ENCODE measurements at places on chromosomes 7 and 10.

DNA sequence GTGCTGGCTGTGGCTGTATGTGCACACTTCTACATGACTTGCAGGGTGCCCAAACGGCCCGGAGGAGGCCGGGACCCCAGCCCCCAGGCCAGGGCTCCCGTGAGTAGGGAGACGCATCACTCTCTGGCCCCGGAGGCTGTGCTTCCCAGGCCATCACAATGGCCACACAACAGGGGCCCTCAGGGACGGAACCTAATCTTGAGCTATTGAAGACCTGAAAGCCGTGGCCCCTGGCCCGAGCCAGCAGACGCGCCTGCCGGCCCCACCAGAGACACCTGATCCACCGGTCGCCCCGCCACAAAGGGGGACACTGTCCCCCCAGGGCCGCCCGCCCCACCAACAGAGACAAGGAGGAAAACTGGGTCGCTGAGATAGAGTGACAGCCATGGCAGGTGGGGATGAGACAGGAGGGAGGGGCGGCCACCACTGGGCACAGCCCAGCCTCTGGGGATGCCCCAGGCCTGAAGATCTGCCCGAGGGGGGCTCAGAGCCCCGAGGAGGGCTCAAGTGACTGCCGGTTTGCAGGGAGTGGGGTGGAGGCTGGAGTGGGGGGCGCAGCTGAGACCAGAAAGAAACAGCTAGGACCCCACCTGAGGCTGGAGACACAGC is 10.2 kb upstream of the LFNG start:
- DNase-seq: no peak

- no peak for DNase-seq
Measured at GRCh38 chr10:5509691-5510090, 10.3 kb upstream of the CALML5 start.

DNA sequence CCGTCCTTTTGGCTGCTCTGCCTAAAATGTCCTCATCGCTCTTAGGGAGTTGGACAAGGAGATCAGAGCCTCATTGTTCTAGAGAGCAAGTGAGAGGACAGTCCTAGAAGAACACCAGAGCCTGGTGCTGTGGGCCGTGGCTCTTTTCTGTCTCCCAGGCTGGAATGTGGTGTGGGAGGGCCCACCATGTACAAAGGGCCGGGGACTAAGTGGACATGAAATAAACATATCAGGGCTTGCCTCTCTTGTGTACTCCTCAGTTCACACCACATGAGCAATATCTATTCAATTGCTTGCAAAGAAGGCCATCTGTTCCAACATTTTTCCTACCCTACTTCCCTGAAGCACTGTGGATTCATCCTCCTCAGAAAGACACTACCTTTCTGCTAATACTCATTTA is 510.4 kb downstream of the SUGCT start:
- DNase-seq: no peak

- no peak for DNase-seq
Measured at GRCh38 chr7:50646069-50646468, 80.9 kb upstream of the DDC start.

- no peak for DNase-seq
Measured at GRCh38 chr7:7135074-7135473, 47.3 kb upstream of the C1GALT1 start.

- DNase-seq: no peak
Measured at GRCh38 chr7:79930604-79931003, 204.0 kb upstream of the GNAI1 start.

DNA sequence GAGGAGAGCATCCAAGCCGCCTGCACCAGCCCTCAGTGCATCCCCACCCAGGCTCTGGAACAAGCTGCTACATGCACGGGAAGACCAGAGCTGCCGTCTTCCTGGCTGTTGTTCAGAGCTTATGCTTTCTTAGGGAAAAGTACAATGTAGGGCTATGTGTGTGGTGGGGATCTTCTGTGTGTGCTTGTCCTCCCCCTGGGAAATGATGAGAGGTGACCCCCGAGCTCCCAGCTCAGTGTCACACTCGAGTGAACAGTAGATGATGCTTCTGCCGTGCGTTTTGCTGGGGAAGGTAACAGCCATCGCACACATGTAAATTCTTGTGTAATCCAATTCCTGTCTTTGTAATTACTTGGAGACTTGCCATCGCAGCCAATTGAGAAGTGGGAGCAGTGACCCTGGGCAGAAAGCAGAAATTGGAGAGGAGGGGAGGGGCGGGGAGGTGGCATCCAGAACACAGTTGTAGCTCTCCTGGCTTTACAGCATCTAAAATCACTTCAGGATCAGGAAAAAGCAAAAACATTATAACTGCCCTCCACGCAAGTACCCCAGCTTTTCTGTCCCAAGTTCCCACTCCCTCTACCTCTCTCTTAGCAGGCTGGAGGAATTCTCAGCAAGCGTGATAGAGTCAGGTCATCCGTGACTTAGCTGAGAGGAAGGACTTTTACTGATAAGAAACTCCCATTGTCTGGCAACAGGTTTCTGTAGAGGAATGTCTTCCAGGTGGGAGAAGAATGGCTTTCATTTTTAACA is 149.6 kb downstream of the TCF7L2 start:
- DNase-seq: no peak

- DNase-seq: no peak
Measured at GRCh38 chr7:135277161-135277560, 43.5 kb downstream of the STRA8 start.

DNA sequence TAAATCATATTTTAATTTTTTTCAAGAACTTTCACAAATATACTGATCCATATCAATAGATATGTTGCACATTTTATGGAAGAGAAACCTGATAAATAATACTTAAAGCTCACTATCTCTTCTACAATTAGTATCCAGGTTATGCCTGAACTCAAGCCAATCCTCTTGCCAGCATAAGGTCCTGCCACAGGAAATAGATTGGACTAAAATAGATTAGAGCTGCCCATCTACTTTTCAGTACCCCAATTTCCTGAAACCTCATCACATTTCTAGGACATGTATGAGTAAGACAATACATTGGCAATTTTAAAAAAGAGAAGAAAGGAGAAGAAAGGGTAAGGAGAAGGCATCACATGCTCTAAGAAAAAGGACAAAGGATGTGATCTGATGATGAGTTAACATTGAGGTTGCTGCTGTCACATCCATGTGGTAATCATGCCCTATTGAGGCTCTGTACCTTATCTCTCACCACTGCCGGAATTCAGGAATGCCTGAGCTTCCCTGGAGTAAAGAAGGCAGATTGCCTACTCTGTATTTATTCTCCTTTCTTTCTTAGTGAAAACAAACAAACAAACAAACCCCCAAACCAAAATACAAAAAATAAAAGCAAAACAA is 199.7 kb downstream of the ANK3 start:
- no peak for DNase-seq

GRCh38 chr7:16656141-16656540 is 10.2 kb downstream of the BZW2 start:
- DNase-seq: no peak

DNA sequence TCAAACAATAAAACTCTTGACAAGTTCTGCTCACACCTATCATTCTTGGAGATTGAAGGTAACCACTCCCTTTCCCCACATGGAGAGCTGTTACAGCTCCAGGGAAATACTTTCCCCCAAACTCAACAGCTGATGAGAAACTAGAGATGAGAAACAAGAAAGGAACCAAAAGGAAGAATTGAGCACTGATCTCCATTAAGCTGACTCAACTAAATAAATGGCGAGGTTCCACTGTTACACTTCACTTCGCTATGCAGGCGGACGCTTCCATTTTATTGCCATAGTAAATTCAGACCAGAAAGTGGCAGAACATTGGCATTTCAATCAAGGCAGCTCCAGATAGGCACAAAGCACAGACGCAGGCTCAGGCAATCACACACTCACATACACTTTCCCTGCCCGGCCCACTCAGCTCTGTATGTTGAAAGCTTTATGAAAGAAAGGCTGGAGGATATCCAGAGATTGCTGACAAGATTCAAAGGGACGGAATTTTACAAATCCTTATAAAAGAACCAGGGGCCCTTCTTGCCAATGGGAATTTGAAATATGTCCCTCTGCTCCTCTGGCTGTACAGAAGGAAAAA is 11.5 kb upstream of the YAE1 start:
- DNase-seq: no peak

- DNase-seq: no peak
Measured at GRCh38 chr7:28986028-28986764, 28.1 kb upstream of the TRIL start.

- DNase-seq: no peak
Measured at GRCh38 chr7:132650498-132650897, 74.2 kb upstream of the PLXNA4 start.

- no peak for DNase-seq
Measured at GRCh38 chr7:20927976-20928375, 141.3 kb upstream of the SP8 start.

GRCh38 chr10:83538047-83538446 is 601.3 kb upstream of the GHITM start:
- DNase-seq: no peak

- DNase-seq: no peak
Measured at GRCh38 chr7:47795631-47796030, 152.6 kb downstream of the PKD1L1 start.

DNA sequence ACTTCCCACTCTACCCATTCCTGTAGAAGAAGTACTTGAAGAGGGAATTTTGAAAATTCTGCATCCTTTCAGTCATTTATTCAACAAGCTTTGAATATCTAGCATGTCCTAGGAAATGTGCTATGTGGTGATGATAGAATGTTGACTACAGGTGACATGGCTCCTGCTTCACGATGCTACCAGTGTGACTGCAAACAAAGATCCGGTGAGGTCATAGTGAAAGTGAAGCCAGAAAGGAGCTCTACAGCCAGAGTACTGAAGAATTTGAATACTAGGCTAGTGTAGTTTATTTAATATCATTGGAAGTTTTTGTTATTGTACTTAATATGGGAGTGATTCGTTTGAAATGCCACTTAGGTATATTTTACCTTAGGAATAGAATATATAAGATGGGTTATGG is 348.1 kb downstream of the TFEC start:
- no peak for DNase-seq

GRCh38 chr10:79367426-79368189 is 20.3 kb downstream of the PPIF start:
- no peak for DNase-seq

DNA sequence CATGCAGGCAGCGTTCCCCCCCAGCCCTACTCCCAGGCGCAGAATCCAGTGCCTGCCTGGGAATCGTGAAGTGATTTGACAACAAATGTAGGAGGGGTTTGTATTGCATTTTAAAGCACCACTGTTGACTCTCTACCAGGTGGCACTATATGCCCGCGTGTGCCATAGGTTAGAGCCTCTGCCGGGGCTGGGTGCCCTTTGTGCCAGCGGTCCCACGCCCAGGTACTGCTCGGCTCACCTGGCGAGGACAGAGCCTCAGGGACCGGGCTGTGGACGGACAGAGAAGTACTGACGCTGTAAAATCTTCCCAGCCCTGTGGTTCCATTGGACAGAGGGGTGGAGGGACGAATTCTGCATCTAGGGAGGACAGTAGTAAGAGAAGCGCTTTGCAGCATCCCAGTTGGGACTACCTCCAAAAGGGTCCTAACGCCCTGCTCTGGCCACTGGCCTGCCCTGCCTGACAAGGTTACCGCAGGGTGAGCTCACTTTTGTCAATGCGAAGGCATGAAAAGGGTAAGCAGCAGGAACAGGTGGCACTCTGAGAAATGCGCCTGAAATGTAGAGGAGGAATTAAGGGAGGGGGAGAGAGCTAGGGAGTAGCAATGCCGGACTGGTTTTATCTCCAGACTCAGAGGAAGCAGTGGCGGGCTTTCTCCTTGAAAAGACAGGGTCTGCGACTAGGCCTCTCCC is 788 bp upstream of the CACNA2D1 start:
- DNase-seq: no peak

GRCh38 chr10:132953428-132953827 is 11.1 kb upstream of the CFAP46 start:
- no peak for DNase-seq

GRCh38 chr10:52637592-52637991 is 135.0 kb downstream of the MBL2 start:
- DNase-seq: no peak

DNA sequence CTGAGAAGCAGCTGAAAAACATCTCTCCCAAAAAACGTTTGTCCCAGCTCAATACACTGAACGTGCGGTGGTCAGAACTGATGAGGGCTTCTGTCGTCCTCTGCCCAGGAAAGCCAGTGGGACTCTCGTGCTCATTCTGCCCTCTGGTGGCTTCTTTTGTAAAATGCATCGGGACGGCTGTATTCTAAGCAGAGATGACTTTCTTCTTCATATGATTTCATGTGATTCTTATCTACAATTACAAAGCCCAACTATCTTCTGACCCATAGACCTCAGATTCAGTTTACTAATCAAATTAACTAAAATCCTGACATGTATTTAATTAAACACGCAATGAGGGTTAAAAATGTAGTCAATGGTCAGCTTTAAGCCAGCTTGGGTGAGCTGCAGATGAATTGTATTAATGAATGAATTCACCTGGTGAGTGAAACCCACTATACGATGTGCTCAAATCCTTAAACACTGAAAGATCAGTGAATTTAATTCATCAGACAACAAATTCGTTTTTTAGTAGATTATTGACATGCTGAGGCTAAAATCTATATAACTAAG is 117.6 kb upstream of the FAM204A start:
- no peak for DNase-seq

GRCh38 chr10:14707481-14707880 is 67.2 kb downstream of the FAM107B start:
- no peak for DNase-seq

GRCh38 chr7:6159097-6159483 is 113.3 kb downstream of the CYTH3 start:
- no peak for DNase-seq

GRCh38 chr7:137834552-137834951 is 12.2 kb downstream of the DGKI start:
- no peak for DNase-seq

DNA sequence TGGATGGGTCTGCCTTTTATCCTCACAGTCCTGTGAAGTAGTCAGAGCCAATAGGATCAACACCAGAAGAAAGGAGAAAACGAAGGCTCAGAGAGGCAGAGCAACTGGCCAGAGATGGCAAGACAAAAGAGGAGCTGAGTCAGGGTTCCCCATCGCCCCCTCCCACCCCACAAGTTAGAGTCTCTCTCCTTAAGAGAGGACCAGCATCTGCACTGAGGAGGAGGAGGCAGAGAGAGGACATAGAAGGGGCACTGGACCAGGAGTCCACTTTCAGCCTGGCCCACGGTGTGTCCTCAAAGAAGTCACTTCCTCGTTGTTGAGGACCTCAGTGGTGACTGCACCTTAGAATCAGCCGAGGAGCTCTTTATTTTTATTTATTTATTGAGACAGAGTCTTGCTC is 11.6 kb downstream of the SPOCK2 start:
- no peak for DNase-seq
